ENCODE measurements at places on chromosomes 7 and 10.

GRCh38 chr10:89639326-89639725 lies 5.7 kb downstream of the PANK1 start:
- DNase-seq, result no peak

DNA sequence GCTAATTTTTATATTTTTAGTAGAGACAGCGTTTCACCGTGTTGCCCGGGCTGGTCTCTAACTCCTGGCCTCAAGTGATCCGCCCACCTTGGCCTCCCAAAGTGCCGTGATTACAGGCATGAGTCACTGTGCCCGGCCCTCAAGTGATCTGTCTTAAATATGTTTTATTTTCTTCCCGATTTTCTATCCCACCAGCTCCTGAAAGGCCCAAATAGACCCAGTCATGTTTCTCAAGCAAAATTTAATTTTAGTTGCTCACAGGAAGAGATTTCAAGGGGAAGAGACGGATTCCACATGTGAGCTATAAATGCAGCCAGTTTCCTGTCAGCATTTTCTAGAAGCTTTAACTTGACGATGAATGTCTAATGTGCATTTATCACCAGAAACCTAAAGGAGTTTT lies 12.0 kb downstream of the DENND10 start:
- DNase-seq, result peak; percentile 47

DNA sequence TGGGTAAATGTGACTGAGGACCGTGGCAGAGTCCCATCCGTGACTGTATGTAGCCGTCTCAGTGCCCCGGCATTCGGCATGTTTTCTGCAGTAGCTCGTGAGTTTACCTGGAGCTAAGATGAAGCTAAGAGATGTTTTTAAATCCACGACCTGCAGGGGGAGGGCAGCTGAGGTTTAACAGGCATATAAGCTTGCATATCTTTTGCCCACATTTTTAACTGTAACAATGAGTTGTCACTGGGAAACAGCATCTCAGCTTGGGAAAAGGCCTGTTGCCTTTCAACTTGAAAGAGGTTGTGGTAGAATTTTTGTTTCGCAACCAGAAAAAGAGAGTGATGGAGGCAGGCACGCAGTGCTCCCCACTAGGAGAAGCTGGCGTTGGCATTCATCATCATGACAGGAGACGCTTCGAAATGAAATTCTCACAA lies 77.7 kb downstream of the CELF2 start:
- DNase-seq, result no peak

GRCh38 chr7:142012825-142013511 lies 17.3 kb downstream of the MGAM start:
- DNase-seq, result peak; percentile 54

GRCh38 chr7:107659666-107660065 lies 962 bp upstream of the SLC26A4 start:
- DNase-seq, result peak; percentile 86

GRCh38 chr10:107415446-107415845 lies 250.9 kb upstream of the SORCS1 start:
- DNase-seq, result no peak

DNA sequence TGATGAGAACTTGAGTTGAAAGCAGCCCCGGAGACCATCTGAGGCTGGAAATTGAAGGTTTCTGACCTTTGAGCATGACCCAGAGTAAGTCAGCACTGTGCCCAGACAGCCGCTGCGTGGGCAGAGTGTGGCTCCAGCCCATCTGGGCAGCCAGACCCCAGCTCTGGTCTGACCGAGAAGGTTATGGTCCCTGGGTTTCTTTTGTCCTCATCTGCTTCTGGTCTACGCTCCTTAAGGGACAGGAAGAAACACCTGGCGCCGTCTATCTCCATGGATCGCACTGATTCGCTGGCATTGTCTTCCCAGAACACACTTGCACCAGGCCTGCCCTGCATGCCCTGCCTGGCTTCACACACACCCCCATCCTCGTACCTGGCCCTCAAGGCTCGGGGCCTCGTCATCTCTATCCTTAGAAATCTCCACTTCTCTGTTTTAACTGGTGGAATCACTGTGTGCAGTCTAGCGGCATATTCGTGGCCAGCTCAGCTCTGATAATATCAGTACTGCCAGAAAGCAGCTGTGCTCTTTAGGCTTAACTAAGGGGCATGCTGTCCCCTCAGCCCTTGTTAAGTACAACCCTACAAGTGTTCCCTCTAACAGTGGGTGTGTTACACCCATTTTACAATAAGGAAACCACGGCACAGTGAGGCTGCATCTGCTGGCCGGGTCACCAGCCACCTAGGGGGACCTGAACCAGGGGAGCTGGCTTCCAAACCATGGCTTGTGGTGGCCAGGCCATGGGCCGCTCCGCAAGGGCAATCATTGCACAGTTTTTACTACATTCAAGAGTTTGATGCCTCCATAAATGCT lies 127.7 kb downstream of the ADCY1 start:
- no peak for DNase-seq

- DNase-seq, result no peak
These were observed 18.6 kb upstream of the SMO start for GRCh38 chr7:129169686-129170440.
